ENCODE measurements at places on chromosomes 13 and 19. TPM values are rescaled to one million over a fixed set of nuclear protein-coding genes. Genes with fewer than 3 reads are reported as not detected.

The MYH14 gene
- 6.3 TPM for total RNA-seq

The OR2Z1 gene
- not detected for total RNA-seq

The NOSIP gene
- total RNA-seq = 106 TPM

The AMER2 gene
- not detected for total RNA-seq

The ERICH4 gene
- not detected for total RNA-seq

The SYNGR4 gene
- 3.6 TPM for total RNA-seq

The OR7G3 gene
- total RNA-seq = not detected

The MIR17HG gene
- 0.85 TPM for total RNA-seq

The LRFN3 gene
- 15.7 TPM for total RNA-seq

The ZNF154 gene
- total RNA-seq = not detected

The CRTC1 gene
- total RNA-seq = 3.5 TPM

The ZNF793 gene
- total RNA-seq = 0.02 TPM

The GAPDHS gene
- total RNA-seq = not detected

The KLK10 gene
- 0.09 TPM for total RNA-seq

The CEACAM4 gene
- total RNA-seq = not detected

The SLC25A41 gene
- total RNA-seq = 0.13 TPM

The TUBA3C gene
- not detected for total RNA-seq

The ZNF135 gene
- total RNA-seq = not detected

The GPR42 gene
- total RNA-seq = not detected

The TNNT1 gene
- total RNA-seq = 131 TPM

The ARHGEF7 gene
- total RNA-seq = 19.4 TPM

The RAB4B gene
- total RNA-seq = 16.4 TPM

The KLK15 gene
- not detected for total RNA-seq

The CALR3 gene
- not detected for total RNA-seq

The KIR3DL2 gene
- total RNA-seq = 0.06 TPM

The TNFSF9 gene
- total RNA-seq = 2.3 TPM

The KLK1 gene
- not detected for total RNA-seq

The ZNF582 gene
- total RNA-seq = 1.1 TPM

The TRPM4 gene
- 8.2 TPM for total RNA-seq

The ETV2 gene
- total RNA-seq = 2.6 TPM

The NKPD1 gene
- total RNA-seq = 0.78 TPM

The GARIN5A gene
- total RNA-seq = 2.4 TPM

The C1QTNF9 gene
- total RNA-seq = not detected

The KDELR1 gene
- 425 TPM for total RNA-seq

The LYPD5 gene
- total RNA-seq = 0.39 TPM

The CD79A gene
- total RNA-seq = 0.71 TPM

The CYSLTR2 gene
- total RNA-seq = not detected

The PEAK3 gene
- 0.18 TPM for total RNA-seq

The RNF225 gene
- total RNA-seq = 0.08 TPM

The ATP4A gene
- total RNA-seq = not detected

The NBEA gene
- total RNA-seq = 2.0 TPM

The MLLT1 gene
- 20.5 TPM for total RNA-seq

The ZNF573 gene
- 1.6 TPM for total RNA-seq

The IZUMO1 gene
- total RNA-seq = not detected

The MBD3L2 gene
- not detected for total RNA-seq

The PCDH17 gene
- total RNA-seq = not detected

The ZGLP1 gene
- 1.9 TPM for total RNA-seq

The ZNF90 gene
- not detected for total RNA-seq

The PSG1 gene
- 0.12 TPM for total RNA-seq

The VSTM1 gene
- 1.2 TPM for total RNA-seq

The C1QTNF9B gene
- not detected for total RNA-seq

The NCR1 gene
- not detected for total RNA-seq

The PCDH20 gene
- not detected for total RNA-seq

The ERICH6B gene
- not detected for total RNA-seq

The MYPOP gene
- total RNA-seq = 10.1 TPM

The VAV1 gene
- total RNA-seq = 6.8 TPM

The FOXA3 gene
- total RNA-seq = 0.91 TPM

The STOML3 gene
- total RNA-seq = not detected

The APOC1 gene
- 110 TPM for total RNA-seq
